EH (cell line): ENCODE measurements at places on chromosomes 7 and 10.

DNA sequence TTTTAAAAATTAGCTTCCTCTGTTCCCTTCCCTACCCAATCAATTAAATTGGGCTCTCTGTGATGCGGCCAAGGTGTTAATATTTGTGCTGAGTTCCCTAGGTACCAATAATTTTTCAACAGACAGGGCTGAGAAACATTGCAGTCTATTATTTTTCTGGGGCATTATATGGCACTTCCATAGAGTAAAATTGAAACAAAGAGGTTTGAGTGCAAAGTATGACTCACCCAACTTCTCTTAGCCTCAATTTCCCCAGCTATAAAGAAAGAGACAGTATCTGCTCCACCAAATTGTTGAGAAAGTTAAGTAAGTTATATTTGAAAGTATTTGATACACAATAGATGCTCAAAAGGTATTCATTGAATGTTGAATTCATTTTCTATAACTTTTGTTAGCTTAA is 74.9 kb downstream of the TES start:
- DNase-seq, result no peak

DNA sequence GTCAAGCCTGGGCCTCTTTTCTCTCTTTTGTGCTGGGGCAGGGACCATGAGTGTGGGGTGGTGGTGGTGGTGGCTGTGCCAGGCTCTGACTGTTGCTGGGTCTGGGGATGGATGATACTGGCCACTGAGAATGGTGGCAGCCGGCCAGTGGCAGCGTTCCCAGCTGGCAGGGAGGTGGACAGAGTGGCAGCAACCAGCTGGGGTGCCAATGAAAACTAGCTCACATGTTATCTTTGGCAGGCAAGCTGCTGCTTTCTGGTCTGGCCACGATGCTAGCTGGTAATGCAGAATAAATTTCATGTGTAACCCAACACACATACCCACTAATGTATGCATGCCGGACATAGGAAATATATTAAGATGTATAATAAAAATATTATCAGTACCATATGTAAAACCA is 95.0 kb upstream of the SLC26A5 start:
- DNase-seq, result peak; percentile 9

- peak; percentile 55 for DNase-seq
Measured at GRCh38 chr7:101390901-101391301, 28.2 kb downstream of the COL26A1 start.

- DNase-seq, result no peak
Measured at GRCh38 chr10:27464993-27465392, 39.1 kb upstream of the RAB18 start.

GRCh38 chr10:56547163-56547562 is 186.1 kb upstream of the ZWINT start:
- DNase-seq, result no peak

- no peak for DNase-seq
Measured at GRCh38 chr10:82529062-82529461, 654.1 kb downstream of the NRG3 start.

DNA sequence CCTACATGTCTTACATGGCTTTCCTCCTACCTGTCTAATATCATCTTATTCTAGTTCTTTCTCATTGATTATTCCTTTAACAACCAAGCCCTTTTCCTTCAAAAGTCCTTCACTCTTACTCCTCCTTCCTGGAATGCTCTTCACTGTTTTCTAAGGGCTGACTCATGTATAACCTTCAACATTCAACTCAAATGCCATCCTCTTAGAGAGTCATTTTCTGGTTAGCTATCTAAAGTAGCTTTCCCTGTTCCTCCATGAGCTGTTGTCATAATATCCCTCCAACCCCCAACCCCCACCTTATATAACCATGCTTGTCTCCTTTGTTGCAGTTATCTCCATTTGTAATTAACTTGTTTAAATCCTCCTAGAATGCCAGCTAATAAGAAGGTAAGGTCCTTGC is 286.8 kb downstream of the ADK start:
- DNase-seq, result peak; percentile 83

DNA sequence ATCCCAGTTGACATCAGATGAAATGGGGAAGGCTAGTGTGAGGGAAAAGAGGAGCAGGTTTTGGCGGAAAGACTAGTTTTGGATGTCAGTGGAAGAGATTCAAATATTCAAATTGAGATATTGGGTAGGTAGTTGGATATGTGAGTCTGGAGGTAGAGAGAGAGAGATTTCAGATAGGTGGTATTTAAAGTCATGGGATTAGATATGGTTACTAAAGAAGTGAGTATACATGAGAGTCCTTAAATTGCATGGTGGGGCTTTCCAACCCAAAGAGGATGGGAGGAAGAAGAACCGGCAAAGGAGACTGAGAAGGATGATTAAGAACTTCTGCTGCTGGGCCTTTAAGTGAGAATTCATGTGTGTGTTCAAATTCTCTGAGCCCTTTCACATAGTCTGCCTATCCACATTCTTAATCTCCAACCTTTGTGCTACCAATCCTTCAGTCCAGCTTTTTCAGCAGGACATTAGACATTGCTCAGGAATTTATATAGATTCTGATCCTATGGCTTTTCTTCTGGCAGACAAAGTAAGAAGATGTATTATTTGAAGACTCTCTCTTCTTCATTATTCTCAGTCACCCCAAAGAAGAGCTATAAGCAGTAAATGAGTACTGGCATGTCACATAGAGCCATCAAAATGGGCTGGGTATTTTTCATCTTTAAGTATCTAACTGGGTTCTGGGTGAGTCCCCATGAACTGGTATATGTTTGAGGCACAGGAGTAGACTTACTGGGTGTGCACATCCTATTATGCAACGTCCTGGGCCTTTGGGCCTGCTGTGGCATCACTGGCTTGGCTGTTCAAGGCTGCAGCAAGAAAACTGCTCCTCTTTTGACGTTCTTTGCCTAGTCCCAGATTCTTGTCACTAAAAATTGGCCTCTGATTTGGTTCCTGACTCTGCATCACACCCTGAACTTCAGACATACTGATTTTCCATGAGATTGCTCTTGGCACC is 33.6 kb downstream of the ST7 start:
- peak; percentile 48 for DNase-seq

DNA sequence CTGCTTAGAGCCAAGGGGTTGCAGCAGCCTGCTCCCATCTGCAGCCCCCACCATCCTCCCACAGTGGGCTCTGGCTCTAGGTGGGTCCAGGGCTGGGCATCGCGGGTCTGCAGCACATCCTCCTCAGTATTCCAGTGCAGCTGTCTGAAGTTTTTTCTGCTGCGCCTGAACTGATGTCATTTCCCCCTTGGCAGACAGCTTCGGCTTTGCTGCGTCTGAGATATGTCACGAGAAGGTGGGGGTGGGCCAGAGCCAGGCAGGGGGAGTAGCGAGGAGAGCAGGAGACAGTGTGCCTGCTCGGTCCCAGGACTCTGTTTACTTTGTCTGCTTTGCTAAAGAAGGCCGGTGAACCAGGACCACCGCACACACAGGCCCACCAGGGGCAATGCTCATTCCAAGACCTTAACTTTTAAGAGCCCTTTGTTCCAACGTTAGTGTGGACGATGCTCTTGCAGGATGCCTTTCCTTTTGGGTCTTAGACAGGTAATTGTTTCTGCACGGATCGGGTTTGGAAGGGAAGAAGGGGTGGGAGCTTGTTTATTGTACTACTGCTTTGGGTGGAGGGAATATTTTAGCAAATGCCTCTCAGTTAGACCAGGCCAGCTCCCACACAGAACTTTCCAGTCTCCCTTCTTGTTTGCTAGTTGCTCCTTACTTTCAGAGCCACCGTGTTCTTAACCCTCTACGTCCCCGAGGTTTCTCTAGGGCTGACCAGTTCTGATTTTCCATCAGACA is 32.4 kb downstream of the WBP1L start:
- peak; percentile 84 for DNase-seq

GRCh38 chr7:82841828-82842227 is 320.9 kb downstream of the PCLO start:
- DNase-seq, result peak; percentile 67

- DNase-seq, result no peak
Measured at GRCh38 chr7:164882-165660, 27.3 kb upstream of the FAM20C start.

GRCh38 chr10:74981831-74982633 is 129.4 kb upstream of the SAMD8 start:
- DNase-seq, result no peak

DNA sequence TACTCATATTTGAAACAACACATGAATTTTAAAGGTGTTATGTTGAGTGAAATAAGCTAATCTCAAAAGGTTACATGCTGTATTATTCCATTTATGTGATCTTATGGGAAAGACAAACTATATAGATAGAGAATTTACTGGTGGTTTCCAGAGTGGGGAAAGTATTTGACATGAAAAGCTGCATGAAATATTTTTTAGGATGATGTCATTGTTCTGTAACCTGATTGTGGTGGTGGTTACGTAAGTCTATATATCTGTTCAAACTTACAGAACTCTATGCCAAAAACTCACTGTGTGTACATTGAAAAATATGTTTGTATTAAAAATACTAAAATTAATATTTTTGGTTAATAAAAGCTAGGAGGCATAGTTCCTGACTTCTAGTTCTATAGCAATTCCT is 453.0 kb downstream of the SORCS3 start:
- DNase-seq, result no peak
